ENCODE measurements at places on chromosomes 16 and 17.
A peak's percentile ranks its signal among the peaks of the same experiment; 100 is the strongest.

DNA sequence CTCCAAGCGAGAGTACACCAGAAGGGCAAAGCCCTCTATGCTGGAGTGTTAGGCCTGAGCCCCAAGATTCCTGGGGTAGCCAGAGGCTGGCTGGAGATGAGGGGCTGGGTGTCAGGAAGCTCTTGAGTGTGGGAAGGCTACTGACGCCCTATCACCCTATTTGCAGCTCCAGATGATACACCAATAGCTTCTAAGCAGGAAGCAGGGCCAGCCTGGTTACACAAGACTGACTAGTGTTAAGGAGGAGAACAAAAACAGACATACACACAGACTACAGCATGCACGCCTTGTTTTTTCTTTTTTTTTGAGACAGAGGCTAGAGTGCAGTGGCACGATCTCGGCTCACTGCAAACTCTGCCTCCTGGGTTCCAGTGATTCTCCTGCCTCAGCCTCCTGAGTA lies 15.9 kb downstream of the POLR3K start:
- DNase-seq = no peak

- DNase-seq = no peak
Measured at GRCh38 chr16:85484347-85485300, 128.5 kb upstream of the GSE1 start.

GRCh38 chr17:78412403-78412802 lies 34.0 kb downstream of the PGS1 start:
- no peak for DNase-seq

DNA sequence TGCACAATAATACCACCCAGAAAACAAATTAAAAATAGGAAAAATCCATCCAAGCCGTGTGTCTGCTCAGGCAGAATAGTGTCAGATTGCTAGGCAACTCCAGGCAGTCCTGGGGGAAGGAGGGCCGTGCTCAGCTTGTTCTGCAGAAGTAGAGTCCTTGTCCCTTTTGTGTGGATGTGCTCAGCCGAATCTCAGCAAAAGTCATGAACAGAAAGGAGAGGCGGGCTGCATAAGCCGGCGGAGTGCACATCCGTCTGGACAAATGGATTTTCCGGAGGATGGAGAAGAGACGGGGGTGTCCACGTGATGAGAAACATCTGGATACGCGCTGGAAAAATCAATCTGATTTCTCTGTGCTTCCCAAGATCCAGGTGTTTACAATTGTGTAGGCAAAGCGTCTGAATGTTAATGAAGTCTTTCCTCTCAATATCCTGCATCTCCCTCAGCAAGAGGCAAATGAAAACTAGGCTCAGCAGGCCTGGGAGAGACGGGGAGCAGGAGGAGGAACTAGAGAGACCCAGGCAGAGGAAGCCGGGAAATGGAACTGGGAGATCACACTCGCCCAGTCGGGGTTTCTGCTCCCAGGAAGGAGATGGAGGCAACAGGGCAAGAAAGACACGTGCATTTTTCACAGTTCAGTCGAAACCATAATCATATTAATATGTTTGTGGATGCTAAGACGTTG lies 7.7 kb upstream of the RBFOX3 start:
- no peak for DNase-seq

- DNase-seq = peak; percentile 67
Measured at GRCh38 chr16:58515871-58516767, 802 bp downstream of the SETD6 start.

Measured in GM12865 (cell line).